Stimulated activated CD8-positive, alpha-beta memory T cell treated with anti-CD3 and anti-CD28 coated beads, Interleukin-15, amount 100 ng/mL, for 4 hours (primary cell): ENCODE measurements at places on chromosomes 7 and 10.

DNA sequence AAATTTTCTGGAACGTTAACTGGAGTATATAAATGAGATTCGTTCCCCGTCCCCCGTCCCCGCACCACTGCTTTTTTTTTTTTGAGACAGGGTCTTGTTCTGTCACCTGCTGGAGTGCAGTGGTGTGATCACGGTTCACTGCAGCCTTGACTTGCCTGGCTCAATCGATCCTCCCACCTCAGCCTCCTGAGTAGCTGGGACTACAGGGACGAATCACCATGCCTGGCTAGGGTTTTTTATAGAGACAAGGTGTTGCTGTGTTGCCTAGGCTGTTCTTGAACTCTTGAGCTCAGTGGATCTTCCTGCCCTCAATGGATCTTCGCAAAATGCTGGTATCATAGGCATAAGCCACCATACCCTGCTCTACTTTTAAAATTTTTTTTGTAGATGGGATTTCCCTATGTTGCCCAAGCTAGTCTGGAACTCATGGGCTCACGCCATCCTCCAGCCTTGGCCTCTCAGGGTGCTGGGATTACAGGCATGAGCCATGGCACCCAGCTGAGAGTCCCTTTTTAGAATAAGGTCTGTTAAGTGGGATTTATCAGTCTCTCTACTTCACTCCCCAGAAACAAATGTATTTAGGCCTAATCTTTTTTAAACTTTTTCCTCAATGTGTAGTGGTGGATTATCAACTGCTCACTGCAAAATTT is 122.9 kb downstream of the LYZL1 start:
- no peak for DNase-seq

DNA sequence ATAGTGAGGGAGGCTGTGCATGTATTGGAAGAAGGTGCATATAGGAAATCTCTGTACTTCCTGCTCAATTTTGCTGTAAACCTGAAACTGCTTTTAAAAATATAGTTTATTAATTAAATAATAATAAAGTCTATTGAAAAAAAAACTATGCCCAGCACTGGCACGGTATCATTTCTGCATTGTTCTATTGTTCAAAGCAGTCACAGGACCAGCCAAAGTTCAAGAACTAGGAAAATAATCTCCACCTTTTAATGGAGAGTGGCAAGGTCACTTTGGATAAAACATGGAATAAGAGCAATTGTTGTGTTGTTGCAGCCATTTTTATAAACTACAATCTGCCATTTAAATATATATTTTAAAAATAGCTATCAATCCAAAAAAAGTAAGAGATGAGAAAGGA is 24.7 kb downstream of the ASAH2 start:
- no peak for DNase-seq

DNA sequence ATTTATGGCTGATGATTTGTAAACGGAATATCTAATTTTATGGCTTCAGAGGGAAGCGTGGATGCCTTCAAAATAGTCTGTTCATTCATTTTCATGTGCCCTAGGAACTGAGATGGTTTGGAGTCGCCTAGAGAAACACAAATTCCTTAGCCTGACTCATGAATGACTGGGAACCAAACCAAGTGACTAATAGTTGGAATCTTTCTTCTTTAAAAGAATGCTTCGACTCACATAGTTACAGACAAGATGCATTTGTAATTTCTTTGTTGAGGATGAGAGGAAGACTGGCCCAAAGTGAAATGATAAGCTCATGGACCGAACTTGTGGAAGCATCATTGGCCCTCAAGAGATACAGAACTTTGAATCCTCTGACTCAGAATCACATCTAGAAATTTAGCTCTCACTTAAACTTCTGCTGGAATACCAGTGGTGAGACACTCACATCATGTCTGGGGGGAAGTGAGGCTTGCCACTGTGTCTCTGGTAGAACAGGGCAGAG is 1107.2 kb downstream of the NRG3 start:
- no peak for DNase-seq

DNA sequence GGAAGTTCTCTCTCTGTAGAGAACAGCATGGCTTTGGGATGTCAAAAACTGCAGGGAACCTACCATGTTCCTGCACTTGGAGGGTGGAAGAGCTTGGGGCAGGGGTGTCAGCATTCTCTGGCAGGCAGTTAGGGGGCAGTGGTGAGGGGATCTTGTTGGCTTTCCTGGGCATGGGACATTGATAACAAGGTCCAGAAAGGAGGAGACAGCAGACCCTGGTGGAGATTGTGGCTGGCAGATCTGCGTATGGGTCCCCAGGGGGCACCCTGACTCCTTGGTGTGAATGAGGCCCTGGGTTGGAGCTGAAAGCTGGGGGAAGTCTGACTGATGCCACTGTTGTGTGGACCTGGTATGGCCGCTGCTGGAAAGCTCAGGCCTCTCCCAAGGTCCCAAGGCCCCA is 22.9 kb upstream of the CAMK2B start:
- no peak for DNase-seq
